ENCODE measurements at places on chromosomes 3 and 15.

DNA sequence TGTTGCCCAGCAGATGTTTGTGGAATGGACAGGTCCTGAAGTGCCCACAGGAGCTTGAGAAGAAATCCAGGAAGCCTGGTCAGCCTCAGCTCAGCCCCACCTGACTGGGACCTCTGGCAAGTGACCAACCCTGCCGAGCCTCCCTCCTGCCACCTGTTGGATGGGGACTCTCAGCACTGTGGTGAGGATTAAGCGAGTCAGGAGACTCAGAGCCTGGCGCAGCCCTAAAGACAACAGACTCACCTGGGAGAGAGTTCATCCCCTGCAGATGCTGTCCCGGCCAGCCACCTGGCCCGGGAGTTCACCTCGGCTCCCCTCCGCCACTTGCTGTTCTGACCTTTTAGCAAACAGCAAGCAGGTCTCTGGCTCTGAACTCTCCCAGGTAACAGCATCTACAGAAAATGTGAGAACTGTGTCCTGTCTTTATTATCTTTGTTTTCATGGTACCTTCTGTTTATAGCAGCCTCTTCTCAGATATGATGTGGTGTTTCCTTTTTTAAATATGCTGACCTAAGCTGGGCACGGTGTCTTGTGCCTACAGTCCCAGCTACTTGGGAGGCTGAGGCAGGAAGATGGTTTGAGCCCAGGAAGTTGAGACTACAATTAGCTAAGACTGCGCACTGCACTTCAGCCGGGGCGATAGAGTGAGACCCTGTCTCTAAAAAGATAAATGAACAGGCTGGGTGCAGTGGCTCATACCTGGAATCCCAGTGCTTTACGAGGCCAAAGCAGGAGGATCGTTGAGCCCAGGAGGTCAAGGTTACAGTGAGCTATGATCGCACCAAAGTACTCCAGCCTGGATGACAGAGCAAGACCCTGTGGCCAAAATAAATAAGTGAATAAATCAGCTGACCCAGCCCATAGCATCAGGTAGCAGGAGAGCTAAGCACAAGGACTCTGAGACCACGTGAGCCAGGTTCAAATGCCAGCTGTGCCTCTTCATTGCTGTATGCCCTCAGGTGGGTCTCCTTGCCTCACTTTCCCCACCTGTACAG, 32.4 kb upstream of the SLC6A6 start:
- no peaks in the 10 kb centered on the region for H3K4me1 ChIP-seq
- H3K27ac ChIP-seq = peak overlapping the region; percentile 72
- no peaks in the 10 kb centered on the region for H3K27me3 ChIP-seq
- DNase-seq = peak; percentile 80
- H3K36me3 ChIP-seq = no peaks in the 10 kb centered on the region

- H3K4me3 ChIP-seq = no peak overlapping the region
- H3K4me1 ChIP-seq = peaks cover 3% of the 10 kb centered on the region
- H3K27me3 ChIP-seq = no peaks in the 10 kb centered on the region
- DNase-seq = no peak
- peak overlapping the region; percentile 33 for H3K27ac ChIP-seq
These were observed 6.1 kb upstream of the HGD start for GRCh38 chr3:120688121-120688520.

DNA sequence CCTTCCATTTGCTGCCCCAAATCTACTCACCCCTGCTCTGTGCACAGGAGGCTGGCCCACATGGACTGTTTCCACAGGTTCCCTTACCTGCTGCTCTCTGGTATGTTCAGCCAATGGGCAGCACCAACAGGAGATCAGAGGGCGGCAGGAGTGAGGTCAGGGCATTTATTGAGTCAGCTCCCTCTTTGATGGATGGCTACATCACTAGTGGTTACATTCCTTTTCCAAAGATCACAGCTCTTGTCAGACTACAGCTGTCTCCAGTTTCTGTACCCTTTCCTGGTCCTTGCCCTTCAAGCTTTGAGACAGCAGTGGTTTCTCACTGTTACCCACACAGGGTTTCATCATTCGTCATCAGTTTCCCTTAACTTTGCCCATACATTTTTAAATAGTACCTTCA, 325.1 kb downstream of the SUCLG2 start:
- no peaks in the 10 kb centered on the region for H3K36me3 ChIP-seq
- no peak for DNase-seq
- no peak overlapping the region for H3K27ac ChIP-seq
- no peaks in the 10 kb centered on the region for H3K27me3 ChIP-seq
- H3K4me1 ChIP-seq = no peaks in the 10 kb centered on the region

DNA sequence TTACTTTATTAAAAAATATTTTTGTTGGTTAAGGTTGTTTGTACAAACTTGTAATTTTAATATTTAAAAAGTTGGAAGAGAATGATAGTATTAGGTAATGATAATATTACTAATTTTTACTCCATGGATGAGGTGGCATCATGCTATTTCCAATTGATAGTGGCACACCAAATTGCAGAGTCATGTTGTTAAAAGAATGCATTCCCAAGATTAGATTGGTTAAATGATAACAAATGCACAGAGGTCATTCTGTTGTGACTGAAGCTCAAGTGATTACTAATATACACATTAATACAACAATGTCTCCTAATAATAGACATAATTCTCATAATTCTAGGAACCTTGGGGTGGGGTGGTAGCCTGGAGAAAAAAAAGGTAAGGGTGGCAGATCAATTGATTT, 73.2 kb upstream of the ZBED2 start:
- no peak overlapping the region for H3K4me3 ChIP-seq
- H3K4me1 ChIP-seq = peaks cover 5% of the 10 kb centered on the region
- no peak overlapping the region for H3K27ac ChIP-seq

DNA sequence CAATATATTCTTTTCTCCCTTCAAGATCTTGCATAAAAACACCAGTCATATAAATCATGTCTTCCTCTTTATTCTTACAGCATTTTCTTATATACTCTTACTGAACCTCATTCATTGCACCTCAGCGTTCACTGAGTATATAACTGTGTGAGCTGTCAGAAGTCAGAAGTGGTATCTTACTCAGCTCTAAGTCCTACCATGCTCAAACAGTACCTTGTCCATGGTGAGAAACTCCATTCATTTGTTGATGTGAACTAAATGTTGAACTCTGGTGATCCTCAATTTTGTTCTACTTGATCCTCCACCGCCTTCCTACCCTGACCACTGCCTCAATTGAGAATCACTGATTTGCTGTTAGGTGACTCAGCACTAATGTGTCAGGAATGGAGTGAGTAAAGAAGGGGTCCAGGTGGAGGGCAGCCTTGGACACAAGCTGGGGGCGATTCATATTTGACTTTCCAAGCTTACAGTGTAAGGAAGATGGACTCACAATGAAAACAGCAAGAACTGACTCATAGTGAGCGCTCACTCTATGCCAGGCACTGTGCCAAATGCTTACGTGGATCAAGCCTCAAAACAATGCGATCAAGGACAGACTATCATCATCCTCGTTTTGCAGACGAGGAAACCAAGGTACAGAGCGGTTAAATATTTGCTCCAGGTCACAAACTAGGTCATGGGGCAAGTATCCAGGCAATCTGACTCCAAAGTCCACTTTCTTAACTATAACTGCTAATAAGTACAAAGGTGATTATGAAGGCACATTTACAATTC, 13.5 kb upstream of the ZFYVE19 start:
- no peak overlapping the region for H3K4me3 ChIP-seq
- H3K4me1 ChIP-seq = peaks cover 5% of the 10 kb centered on the region
- H3K36me3 ChIP-seq = peaks cover 12% of the 10 kb centered on the region
- no peaks in the 10 kb centered on the region for H3K27me3 ChIP-seq
- peak overlapping the region; percentile 71 for H3K27ac ChIP-seq
- DNase-seq = peak; percentile 86

DNA sequence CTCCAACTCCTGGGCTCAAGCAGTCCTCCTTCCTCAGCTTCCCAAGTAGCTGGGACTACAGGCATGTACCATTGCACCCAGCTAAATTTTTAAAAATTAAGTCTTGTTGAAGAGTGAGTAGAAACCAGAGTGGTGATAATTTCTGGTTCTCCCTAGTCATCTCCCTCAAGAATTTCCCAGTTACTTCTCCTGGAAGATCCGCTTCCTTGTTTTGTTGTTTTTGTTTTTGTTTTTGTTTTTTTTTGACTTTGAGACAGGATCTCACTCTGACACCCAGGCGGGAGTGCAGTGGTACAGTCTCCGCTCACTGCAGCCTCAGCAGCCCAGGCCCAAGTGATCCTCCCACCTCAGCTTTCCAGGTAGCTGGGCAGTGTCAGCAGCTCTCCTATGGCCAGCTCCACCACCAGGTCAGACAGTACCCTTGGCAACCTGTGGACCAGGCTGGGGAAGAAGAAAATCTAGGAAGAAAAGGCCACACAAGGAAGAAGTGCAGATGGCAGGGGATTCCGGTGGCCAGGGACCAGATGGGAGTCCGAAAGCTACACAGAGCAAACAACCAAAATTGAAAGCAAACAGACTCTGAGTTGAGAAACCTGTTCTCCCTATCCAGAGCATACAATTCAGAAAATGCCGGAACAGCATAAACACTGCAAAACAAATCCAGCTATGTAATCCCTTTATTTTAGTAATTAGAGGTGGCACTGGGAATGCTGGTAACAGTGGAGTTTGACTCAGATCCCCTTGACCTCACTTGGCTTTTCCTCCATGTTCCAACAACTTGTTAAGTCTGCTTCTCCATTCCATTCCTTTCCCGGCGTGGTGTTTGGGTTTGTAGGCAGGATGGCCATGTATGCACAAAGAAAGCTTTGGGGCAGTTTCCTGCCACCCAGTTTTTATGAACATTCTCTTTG, 266.6 kb upstream of the CTDSPL start:
- no peak overlapping the region for H3K4me3 ChIP-seq
- peak overlapping the region; percentile 35 for H3K27ac ChIP-seq
- H3K36me3 ChIP-seq = no peaks in the 10 kb centered on the region
- peaks cover 8% of the 10 kb centered on the region for H3K4me1 ChIP-seq

- DNase-seq = no peak
- H3K27ac ChIP-seq = peak overlapping the region; percentile 97
- H3K4me3 ChIP-seq = peak overlapping the region; percentile 81
- H3K27me3 ChIP-seq = no peaks in the 10 kb centered on the region
- H3K4me1 ChIP-seq = peaks cover 12% of the 10 kb centered on the region
- no peaks in the 10 kb centered on the region for H3K36me3 ChIP-seq
These were observed 452 bp downstream of the BBX start for GRCh38 chr3:107523289-107523538.

GRCh38 chr3:171028025-171028778, 1.7 kb upstream of the SLC2A2 start:
- H3K36me3 ChIP-seq = no peaks in the 10 kb centered on the region
- peak overlapping the region; percentile 64 for H3K27ac ChIP-seq
- no peaks in the 10 kb centered on the region for H3K4me1 ChIP-seq
- peak overlapping the region; percentile 41 for H3K4me3 ChIP-seq
- H3K27me3 ChIP-seq = no peaks in the 10 kb centered on the region

DNA sequence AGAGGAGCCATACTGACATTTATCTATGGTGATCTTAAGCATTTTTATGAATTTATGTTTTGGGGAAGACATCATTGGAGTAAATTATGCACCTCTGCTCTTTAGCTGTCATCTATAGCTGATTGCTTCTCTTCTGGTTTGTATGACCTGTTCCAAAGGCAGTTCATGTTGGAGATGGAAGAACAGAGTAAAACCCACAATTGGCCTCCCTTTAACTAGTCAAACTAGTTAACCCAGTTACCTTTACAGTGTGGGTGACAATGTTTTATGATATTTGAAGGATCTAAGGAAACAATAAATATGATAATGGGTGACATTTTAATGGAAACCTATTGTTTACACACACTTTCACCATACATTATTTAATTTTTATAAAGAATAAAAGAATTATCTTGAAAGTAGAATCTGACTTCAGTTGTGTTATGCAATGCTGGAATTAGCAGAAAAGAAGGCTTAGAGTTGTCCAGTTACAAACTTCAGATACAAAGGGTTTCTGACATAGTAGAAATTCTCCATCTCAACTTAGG, 263.5 kb downstream of the NFKBIZ start:
- H3K4me3 ChIP-seq = no peak overlapping the region
- H3K27me3 ChIP-seq = no peaks in the 10 kb centered on the region
- peaks cover 4% of the 10 kb centered on the region for H3K4me1 ChIP-seq
- no peaks in the 10 kb centered on the region for H3K36me3 ChIP-seq

- no peaks in the 10 kb centered on the region for H3K36me3 ChIP-seq
- no peak for DNase-seq
- H3K4me1 ChIP-seq = no peaks in the 10 kb centered on the region
- H3K27me3 ChIP-seq = no peaks in the 10 kb centered on the region
These were observed 54.2 kb upstream of the RGMA start for GRCh38 chr15:93143186-93143585.

GRCh38 chr3:160312014-160312624, 86.9 kb downstream of the C3orf80 start:
- no peaks in the 10 kb centered on the region for H3K27me3 ChIP-seq
- no peak overlapping the region for H3K4me3 ChIP-seq
- no peak for DNase-seq
- no peak overlapping the region for H3K27ac ChIP-seq
- peaks cover 3% of the 10 kb centered on the region for H3K36me3 ChIP-seq

DNA sequence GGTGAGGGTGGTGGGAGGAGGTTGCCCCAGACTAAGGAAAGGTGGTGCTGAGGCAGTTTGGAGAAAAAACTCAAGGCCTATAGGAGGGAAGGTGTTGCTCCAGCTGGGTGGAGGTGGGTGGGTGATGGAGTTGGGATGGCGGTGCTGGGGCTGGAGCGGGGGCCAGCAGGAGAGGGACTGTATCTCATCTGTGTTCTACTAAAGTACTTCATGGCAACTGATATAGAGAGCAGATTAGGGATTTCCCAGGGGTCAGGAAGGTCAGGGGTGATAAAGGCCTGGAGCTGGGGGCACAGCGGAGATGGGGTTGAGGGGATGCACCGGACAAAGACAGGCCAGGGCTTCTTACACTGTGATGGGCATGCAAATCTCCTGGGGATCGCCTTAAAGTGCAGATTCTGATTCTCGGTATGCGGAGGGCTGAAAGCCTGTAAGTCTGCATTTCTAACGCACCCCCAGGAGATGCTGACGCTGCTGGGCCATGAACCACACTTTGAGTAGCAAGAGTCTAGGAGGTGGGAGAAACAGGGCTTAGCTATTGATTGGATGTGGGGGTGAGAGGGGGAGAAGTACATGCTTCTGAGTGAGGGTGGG, 4.2 kb downstream of the KLHL40 start:
- no peak overlapping the region for H3K4me3 ChIP-seq
- no peaks in the 10 kb centered on the region for H3K27me3 ChIP-seq
- H3K36me3 ChIP-seq = no peaks in the 10 kb centered on the region

DNA sequence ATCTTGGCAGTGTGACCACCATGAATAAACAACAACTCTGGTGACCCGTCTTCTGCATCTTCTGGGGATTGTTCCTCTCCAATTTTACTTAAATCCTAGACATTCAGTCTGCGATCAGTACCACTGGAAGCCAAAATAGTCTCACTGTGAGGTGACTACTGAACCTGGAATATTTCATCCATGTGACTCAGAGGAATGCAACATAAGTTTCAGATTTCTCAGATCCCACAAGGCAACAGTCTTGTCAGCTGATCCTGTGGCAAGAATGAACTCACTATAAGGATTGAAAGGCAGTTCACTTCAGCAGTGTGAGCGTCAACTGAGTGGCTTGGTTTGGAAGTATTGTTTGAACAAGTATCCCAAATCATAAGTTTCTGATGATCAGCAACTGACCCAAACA, 13.2 kb downstream of the NSUN3 start:
- H3K27me3 ChIP-seq = no peaks in the 10 kb centered on the region
- H3K4me3 ChIP-seq = no peak overlapping the region
- H3K4me1 ChIP-seq = peaks cover 4% of the 10 kb centered on the region
- no peak for DNase-seq

GRCh38 chr3:154540950-154541604, 111.1 kb upstream of the GPR149 start:
- no peak overlapping the region for H3K27ac ChIP-seq
- H3K36me3 ChIP-seq = no peaks in the 10 kb centered on the region
- H3K27me3 ChIP-seq = no peaks in the 10 kb centered on the region
- H3K4me1 ChIP-seq = no peaks in the 10 kb centered on the region
- DNase-seq = no peak

GRCh38 chr3:71680603-71681002, 44.6 kb downstream of the EIF4E3 start:
- DNase-seq = no peak
- no peaks in the 10 kb centered on the region for H3K4me1 ChIP-seq
- no peaks in the 10 kb centered on the region for H3K36me3 ChIP-seq

Measured in Peyer's patch (tissue), 4 donors.